Skin of body (tissue), 3 donors: ENCODE measurements at places on chromosomes 5 and 9. TPM values are rescaled to one million over a fixed set of nuclear protein-coding genes. Genes with fewer than 3 reads are reported as not detected.

Gene SLC25A51
- 31.1 TPM for total RNA-seq

Gene DOCK8
- 12.1 TPM for total RNA-seq

DNA sequence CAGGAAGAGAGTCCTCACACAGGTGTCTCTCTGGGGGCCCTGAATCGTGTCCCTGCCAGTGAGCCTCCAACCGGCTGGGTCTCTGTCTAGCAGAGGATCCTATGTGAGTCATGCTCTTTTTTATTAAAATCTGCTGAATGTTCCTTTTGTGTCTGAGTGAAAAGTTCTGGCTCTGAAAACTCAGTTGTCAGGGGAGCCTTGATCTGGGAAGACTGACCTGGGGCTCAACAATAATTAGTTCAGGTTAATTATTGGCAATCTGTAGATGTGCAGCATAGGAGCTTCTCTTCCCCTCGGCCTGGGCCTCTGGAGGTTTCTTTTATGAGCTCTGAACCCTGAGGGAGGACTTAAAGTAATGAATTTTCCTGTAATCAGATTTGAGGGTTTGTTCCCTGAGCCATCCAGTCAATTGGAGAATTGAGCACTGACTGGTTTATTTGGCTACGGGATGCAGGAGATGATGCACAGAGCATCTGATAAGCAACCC is 45.2 kb downstream of the ALG2 start:
- DNase-seq: no peak

GRCh38 chr5:55603922-55604321 is 69.2 kb upstream of the PLPP1 start:
- DNase-seq: peak; percentile 62

Gene FOXD4
- 0.10 TPM for total RNA-seq

Gene PGM5
- total RNA-seq: 13.8 TPM

DNA sequence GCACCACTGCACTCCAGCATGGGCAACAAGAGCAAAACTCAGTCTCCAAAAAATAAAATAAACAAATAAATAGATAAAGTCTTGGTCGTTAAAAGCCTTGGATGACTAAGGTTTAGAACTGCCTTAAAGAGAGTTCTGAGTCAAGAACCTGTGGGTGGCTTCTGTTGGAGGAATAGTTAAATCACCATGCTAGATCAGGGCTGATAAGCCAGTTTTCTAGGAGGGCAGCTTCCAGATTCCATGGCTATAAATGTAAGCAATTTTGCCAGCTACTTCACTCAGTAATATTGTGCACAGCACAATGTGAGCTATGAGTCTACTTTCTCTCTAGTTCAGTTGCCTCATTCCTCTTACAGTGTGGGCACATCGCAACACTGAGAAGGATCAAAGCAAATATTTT is 242.1 kb upstream of the NUDT12 start:
- no peak for DNase-seq

- DNase-seq: peak; percentile 65
Measured at GRCh38 chr9:122125158-122125508, 32.0 kb upstream of the TTLL11 start.

Gene GAS1
- total RNA-seq: 97.8 TPM

DNA sequence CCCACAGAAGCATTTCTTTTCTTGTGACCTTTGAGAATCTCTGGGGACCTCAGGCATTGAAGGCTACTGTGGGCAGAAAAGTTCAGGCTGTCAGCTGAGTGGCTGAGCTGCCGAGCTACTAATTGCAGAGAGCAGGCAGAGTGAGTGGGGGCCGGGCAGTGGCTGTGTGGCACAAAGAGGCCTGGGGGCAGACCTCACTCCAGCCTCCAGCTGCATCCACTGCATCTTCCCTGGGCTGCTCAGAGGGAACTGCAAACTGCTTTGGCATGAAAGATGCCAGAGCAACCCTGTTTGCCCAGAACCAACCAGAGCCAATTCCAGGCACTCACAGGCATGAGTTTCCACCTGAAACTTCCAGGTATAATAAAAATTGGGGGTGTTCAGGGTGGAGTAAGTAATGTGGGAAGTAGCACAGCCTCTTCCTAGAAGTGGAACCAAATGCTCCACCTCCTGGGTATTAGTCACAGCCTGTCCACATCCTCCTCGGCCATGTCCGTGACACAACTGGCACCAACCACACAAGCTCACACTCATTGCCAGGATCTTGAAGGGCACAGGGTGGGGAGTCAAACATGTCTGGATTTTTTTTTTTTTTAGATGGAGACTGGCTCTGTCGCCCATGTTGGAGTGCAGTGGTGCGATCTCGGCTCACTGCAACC is 548.9 kb downstream of the BNC2 start:
- DNase-seq: no peak

GRCh38 chr9:84850830-84851392 is 181.4 kb downstream of the NTRK2 start:
- no peak for DNase-seq

DNA sequence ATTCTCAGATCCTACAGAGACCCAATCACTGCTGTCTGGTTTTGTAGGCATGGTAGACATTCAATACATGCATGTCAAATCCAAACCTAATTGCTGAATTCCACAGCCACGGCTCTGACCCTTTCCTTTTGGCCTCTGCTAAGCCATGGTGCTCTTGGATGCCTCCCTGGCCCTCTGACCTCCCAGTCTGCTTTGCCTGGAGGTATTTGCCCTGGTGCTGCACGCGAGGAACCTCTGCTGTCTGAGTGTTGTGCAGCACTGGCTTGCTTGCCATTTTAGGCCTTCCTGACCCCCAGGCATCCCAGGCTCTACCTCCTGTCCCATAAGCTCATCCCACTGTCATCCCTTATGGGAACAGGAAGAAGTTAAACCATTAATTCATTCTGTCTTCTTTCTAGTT is 60.9 kb downstream of the DOCK2 start:
- no peak for DNase-seq

Gene UBTD2
- total RNA-seq: 42.5 TPM

- peak; percentile 38 for DNase-seq
Measured at GRCh38 chr5:53071738-53072137, 37.8 kb downstream of the MOCS2 start.

GRCh38 chr5:573976-574375 is 38.2 kb upstream of the CEP72 start:
- no peak for DNase-seq

- DNase-seq: no peak
Measured at GRCh38 chr9:81814794-81815464, 113.3 kb upstream of the SPATA31D4 start.

GRCh38 chr9:86732514-86733171 is 214.7 kb downstream of the GAS1 start:
- peak; percentile 88 for DNase-seq

- DNase-seq: no peak
Measured at GRCh38 chr9:136409557-136410455, 608 bp downstream of the ENTR1 start.

GRCh38 chr5:40409601-40410000 is 270.1 kb upstream of the PTGER4 start:
- no peak for DNase-seq

- no peak for DNase-seq
Measured at GRCh38 chr5:135149229-135149955, 115.4 kb upstream of the PITX1 start.

DNA sequence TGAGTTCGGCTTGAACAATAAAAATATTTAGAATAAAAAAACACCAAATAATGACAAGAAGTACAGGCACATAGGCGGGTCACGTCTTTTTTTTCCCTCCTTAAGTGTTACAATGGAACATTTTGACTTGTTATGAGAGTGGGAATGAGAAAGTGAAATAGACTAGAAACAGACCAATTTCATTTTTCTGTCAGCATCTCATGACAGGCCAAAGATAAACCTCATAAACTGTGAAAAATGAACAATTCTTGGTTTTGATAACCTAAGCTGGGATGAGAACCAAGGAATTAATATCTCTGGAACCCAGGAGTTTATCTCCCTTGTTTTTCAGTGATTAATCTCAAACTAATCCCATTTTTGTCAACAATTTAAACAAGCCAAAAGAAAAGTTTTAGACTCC is 299.5 kb downstream of the SLIT3 start:
- DNase-seq: peak; percentile 46

Gene PAPPA
- 4.4 TPM for total RNA-seq

DNA sequence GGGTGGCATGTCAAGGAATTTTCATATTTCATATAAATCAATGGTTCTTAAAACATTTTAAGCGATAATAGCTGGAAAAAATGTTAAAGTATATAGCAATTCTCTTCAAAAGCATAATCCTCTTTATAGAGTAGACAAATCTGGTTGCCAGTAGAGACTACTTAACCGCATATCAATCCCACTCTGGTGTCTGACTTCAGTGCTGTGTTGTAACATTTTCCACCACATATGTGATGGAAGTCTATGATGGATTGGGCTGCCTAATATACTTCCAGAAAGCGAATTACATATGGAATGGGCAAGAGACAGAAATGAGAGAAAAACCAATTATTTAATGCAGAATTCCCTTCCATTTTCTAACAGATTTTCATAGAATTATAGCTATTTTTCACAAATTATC is 54.3 kb downstream of the FBN2 start:
- DNase-seq: peak; percentile 55

DNA sequence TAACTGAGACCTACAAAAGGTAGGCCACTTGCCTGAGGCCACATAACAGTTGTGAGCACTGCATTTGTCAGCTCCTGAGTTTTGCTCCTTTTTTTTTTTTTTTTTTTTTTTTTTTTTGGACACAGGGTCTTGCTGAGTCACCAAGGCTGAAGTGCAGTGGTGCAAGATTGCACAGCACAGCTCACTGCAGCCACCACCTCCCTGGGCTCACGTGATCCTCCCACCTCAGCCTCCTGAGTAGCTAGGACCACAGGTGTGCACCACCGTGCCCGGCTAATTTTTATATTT is 37.1 kb downstream of the LAMC3 start:
- no peak for DNase-seq

Gene PCDHGB7
- total RNA-seq: 7.6 TPM

GRCh38 chr5:1745796-1746370 is 53.8 kb downstream of the MRPL36 start:
- DNase-seq: no peak

DNA sequence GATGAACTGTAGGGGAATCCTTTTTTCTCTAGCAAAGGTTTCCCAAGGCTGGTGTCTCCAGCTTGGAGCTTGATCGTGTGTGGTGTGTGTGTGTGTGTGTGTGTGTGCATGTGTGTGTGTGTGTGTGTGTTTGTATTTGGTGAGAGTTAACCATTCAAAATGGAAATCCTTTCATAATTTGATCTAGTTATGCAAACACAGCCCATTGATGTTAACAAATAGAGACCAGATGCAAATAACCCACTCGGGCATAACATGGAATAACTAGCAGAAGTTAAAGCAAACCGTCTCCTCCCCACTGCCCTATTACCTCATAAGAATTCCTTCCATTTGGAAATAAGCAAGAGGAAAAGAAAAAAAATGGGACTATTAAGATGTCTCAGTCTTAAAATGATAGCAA is 24.9 kb upstream of the ZSWIM6 start:
- no peak for DNase-seq

Gene NUTM2G
- total RNA-seq: not detected

DNA sequence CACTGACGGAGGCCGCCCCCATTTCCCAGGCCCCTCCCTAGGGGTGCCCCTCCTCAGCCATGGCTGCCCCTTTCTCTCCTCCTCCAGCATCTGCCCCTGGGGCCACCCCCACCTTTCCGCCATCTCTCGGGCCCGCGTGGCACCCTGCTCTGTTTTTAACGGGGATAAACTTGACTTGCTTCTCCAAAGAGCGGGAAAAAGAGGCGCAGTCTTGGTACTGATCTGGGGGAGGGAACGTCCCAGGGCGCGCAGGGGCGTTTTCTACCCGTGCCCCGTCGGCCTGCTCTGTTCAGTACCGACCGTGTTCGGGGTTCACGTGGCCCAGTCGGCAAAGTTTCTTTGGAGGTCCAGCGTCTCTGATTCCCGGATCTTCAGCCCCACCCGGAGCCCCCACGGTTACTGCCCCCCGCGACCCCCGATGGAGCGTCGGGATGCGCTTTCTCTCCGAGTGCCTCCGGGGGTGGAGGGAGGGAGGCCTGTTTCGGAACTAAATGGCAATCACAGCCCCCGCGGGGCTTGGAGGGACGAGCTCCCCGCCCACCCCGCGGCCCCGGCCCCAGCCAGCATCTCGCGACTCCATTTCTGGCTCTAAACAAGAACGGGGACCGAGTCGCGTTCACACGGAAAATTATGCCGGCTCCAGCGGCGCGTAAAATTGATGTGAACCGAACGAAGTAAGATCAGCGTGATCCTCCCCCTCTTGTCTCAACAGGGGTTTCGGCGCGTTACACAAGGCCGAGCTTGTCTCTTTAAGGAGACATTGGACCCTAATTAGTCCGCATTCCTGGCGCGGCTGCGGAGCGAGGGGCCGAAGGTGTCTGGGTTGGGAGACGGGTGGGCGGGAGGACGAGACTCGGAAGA is 1.1 kb upstream of the TLE4 start:
- DNase-seq: peak; percentile 63

GRCh38 chr5:84248013-84248412 is 136.7 kb downstream of the EDIL3 start:
- DNase-seq: no peak

GRCh38 chr5:36802187-36802586 is 74.4 kb upstream of the NIPBL start:
- DNase-seq: no peak

DNA sequence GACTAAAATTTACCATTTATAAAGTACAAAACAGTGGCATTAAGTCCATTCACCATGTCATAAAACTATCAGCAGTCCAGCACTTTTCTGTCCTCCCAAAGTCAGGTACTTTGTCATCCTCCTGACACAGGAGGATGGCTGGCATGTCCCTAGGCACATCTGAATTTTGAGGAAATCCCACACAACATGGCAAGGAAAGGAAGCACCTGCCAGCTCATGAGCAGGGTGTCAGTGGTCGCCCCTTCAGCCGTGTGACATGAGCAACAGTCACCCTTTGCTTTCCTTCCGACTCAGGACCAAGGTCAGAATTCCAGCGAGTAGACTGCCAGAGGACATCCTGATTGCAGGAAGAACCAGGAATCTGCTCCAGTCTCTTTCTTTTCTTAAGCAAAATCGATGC is 77.1 kb downstream of the PPARGC1B start:
- no peak for DNase-seq
